ENCODE measurements at places on chromosomes 16 and 17.

DNA sequence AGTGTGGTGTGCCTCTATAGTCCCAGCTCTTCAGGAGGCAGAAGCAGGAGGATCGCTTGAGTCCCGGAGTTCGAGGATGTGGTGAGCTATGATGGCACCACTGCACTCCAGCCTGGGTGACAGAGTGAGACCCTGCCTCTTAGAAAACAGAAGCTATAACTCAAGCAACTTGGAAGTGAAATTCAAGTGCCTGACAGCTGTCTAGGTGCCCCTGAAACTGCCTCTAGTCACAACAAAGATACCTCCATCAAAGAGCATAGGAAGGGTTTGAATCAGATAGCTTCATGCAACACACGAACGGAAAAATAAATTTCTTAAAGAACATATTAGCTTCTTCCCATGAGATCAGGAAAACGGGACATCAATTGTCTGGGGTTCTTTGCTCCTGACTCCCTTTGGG, 860 bp upstream of the PLCG2 start:
- no peak for DNase-seq

- no peak for DNase-seq
These were observed 58.4 kb downstream of the MEAK7 start for GRCh38 chr16:84446084-84446483.

DNA sequence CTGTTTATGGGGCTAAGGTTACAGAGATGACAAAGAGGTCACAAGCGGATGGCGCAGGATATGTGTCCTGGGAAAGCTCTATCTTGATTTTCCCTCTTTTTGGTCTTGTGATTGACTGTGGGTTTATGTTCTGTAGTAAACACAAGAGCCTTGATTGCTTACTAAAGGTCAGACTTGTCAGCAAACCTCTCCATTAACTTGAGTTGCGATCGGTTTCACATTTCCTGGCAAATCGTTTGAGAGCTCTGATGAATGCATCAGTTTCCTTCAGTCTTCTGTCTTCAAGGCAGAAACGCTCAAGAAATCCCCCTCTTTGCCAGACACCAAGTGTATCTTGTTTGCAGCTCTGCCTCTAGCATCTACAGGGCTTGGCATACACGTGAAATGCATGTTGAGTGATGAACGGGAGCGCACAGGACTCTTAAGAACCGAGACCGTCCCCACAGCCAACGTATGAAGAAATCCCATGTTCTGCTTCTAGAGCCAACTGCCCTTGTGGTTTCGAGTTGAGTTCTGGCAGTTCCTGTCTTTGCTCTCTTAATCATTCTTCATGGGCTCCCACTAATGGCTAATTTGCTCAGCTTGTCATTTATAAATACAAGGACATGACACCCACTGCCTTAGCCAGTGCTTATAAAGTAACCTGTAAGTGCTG, 143.3 kb downstream of the PITPNC1 start:
- DNase-seq, result no peak

- DNase-seq, result peak; percentile 10
These were observed 32.8 kb upstream of the ETV4 start for GRCh38 chr17:43578699-43579565.

GRCh38 chr16:30669903-30670824, 11.9 kb downstream of the FBRS start:
- no peak for DNase-seq

DNA sequence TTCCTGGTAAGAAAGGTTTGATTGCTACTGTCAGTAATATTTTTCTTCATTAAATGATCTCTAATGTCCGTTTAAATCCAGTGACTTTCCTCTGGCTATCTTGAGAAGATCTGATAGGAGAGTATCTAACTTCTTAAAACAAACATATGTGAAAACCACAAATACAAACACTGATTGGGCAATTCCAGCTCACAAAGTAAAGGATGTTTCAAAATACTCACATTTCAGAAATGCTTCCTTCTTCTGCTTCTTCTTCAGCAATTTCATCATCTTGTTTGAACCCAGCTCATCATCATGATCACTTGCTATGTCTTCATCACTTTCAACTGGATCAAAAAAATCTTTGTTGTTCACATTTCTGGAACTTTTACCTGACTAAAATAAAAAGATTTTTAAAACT, 64.3 kb upstream of the RBL2 start:
- DNase-seq, result no peak

DNA sequence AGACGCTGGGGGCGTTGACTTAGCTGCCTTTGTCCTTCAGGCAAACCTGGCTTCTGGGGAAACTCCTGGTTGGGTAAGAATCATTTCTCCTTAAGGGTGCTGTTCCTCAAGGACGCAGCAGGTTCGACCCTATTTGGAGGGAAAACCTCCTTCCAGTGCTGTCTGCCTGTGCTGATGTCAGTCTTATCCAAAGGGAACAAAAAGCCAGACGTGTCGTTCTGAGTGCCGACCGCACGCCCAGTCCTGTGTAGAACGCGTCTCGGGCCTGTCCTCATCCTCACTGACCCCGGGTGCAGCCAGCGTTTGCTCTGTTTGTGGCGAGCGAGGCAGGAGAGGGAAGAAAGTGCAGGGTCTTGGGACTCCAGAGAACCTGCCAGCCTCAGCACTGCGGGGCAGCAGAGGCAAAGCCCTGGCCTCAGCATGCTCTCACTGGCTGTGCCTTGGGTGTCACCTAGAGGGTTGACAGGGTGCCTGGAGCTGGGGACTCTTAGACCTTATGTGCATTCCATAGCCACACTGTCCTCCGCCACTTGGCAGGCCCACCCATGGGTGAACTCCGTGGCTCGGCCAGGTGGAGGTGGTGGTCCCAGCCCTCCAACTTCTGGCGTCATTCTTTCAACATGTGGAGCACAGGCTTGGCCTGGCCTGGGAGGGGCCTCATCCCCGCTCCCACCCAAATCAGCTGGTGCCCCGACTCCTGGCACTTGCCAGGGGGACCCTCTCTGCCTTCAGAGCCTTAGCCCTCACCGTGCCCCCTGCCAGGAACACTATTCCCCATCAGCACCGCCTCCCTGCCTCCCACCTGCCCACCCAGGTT, 6.0 kb downstream of the SNN start:
- no peak for DNase-seq

- no peak for DNase-seq
These were observed 20.7 kb upstream of the CMTM4 start for GRCh38 chr16:66717112-66717675.

- DNase-seq, result no peak
These were observed 174.6 kb upstream of the CDH13 start for GRCh38 chr16:82452004-82452756.

- DNase-seq, result no peak
These were observed 218.9 kb downstream of the MAF start for GRCh38 chr16:79381603-79382042.

DNA sequence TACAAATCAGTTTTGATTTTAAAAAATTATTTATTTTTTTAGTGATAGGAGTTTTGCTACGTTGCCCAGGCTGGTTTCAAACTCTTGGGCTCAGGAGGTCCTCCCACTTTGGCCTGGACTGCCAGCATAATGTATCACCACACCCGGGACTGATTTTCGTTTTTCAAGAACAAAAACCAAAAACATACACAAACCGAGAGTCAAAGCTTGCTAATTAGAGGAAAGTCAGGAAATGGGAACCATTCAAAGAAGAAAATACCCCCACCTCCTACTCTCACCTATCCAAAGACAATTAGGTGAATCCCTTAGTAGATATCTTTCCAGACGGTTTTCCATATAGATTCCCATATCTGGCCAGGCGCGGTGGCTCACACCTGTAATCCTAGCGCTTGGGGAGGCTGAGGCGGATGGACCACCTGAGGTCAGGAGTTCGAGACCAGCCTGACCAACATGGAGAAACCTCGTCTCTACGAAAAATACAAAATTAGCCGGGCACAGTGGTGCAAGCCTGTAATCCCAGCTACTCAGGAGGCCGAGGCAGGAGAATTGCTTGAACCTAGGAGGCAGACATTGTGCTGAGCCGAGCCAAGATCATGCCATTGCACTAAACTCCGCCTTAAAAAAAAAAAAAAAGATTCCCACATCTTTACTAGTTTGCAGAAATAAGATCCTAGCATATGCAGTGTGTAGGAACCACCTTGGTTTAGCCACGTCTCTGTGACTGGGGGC, 883 bp upstream of the SPN start:
- DNase-seq, result no peak

GRCh38 chr17:79702034-79702433, 28.7 kb upstream of the ENPP7 start:
- no peak for DNase-seq

- no peak for DNase-seq
These were observed 31.3 kb downstream of the ZNF423 start for GRCh38 chr16:49824593-49824992.

DNA sequence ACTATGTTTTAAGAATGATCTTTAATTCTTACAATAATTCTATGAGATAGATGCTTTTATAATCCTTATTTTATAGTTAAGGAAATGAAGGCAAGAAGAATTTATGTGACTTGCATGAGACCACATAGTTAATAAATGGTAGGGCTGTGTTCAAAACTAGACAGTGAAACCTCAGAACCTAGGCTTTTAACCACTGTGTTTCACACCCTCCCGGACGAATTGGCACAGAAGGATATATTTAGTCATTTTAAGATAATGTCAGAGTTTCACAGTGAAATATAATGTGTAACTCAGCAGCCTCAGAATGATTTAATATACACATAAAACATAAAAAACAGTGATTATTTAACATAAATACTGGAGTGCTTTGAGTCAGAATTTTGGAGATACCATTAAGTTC, 57.0 kb downstream of the NSRP1 start:
- no peak for DNase-seq

DNA sequence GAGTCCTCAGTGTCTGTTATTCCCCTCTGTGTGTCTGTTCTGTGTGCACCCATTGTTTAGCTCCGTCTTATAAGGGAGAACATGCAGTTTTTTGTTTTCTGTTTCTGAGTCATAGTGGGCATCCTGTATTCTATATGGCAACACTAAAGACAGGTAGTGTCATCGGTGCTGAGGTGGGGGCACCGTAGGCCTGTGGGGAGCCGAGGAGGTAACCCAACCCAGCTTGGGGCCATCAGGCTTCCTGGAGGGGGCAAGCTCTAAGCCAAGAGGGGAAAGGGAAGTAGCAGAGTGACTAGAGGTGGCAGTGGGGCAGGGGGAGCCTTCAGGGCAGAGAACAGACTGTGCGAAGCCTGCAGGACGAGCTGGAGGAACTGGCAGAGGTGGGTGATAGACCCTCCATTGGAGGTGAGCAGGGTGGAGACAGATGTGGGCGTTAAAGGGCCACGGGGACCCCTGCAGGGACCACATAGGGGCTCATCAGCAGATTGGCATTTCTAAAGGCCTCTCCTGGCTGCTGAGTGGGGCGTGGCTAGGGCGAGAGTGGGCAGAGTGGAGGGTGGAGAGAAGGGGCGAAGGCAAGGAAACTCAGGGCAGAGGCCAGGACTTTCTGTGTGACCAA, 36.5 kb downstream of the CPNE2 start:
- peak; percentile 92 for DNase-seq

GRCh38 chr16:84119368-84119767, 2.6 kb upstream of the MBTPS1 start:
- no peak for DNase-seq

GRCh38 chr16:87246269-87247065, 70.7 kb downstream of the C16orf95 start:
- DNase-seq, result no peak

DNA sequence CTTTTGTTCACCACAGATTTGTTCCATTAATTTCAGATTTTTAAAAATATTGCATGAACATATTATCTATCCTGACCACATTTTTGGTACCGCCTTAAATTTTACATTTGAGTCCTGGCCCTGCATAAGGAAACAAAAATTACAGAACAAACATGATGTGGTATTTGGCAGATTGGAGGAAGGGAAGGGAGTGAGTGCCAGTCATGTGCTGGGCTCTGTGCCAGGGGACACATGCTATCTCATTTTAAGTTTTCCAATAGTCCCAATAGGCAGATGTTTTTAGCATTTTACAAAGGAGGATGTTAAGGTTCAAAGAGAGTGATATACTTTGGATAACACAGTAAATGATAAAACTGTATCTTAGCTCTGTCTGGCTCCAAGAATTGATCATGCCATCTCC, 185.1 kb downstream of the CDK5R1 start:
- DNase-seq, result no peak
